ENCODE measurements at places on chromosomes 5 and 9.

DNA sequence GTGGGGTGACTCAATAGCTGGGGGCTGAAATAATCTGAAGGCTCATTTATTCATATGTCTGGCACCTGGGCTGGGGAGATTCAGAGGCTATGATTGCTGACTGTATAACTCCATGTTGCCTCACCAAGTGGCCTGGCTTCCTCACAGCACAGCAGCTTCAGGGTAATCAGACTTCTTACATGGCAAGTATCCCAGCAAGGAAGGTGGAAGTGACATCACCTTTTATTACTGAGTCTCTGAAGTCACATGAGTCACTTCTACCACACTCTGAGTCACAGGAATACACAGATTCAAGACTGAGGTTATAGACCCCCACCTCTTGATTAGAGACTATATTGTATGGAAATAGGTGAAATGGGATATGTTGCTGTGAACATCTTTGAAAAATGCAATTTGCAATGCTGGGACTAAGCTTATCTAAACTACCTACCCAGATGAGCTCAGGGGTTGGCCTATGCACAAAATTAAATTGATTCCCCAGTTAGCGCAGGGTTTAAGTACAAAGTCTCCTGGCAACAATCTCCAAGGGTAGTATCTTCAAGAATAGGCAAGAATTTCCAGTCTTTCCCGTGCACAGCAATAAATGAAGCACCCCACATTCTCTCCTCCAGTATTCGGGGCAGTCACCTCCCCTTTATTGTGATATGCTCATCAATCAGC lies 553.1 kb downstream of the LRRC70 start:
- DNase-seq: no peak

GRCh38 chr9:75170898-75171360 lies 82.6 kb downstream of the OSTF1 start:
- no peak for DNase-seq

GRCh38 chr9:136965771-136966484 lies 11.4 kb upstream of the PTGDS start:
- no peak for DNase-seq

DNA sequence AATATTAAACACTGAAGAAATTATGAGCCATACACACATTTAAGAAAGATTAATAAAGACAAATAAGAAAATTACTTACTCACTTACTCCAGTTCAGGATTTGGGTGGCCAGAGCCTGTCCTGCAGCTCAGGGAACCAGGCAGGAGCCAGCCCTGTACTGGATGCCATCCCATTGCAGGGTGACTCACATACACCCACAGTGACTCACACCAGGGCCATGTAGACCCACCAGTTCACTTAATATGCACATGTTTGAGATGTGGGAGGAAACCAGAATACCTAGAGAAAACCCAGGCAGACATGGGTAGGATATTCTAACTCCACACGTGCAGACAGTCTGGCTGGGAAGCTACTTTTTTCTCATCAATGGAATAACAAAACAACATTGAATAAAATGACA lies 49.6 kb upstream of the ADRB2 start:
- no peak for DNase-seq

- DNase-seq: no peak
Observed at GRCh38 chr5:2493356-2493755, 258.1 kb downstream of the IRX2 start.

GRCh38 chr9:37752642-37753488 lies 740 bp upstream of the TRMT10B start:
- DNase-seq: no peak

DNA sequence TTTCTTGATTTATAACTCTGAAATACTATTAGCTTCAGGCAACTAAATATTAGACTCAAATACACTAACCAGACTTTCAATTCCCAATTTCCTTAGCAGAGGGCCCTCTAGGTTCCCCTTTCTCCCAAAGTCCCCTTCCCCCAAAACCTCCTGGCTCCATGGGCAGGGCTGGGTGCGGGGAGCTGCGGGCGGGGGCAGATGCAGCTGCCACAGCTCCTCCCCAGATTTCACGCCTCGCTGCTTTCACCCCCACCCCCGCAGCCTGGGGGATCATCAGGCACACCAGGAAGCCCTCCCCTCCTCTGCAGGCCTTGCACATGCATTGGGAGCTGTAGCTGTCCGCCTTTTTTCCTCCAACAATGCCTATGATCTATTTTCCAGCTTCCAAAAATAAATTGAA lies 82.8 kb upstream of the SPATA31C2 start:
- no peak for DNase-seq

- DNase-seq: no peak
Observed at GRCh38 chr9:88538311-88539085, 3.5 kb downstream of the NXNL2 start.

- no peak for DNase-seq
Observed at GRCh38 chr5:34554641-34555040, 101.5 kb upstream of the RAI14 start.

DNA sequence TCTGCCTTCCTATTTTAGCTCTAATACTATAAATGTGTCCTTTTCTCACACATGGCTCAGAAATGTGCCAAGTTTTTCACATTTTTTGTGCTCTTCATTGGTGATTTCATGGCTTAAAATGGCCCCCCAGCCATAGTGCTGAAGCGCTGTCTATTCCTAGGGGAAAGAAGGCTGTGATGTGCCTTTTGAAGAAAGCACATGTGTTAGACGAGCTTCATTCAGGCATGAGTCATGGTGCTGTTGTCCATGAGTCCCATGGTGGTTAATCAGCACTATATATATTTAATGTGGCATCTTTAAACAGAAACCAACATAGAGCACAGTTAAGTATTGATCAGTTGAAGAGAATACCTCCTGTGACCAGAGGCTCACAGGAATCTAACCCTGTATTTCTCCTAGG lies 55.8 kb downstream of the PDE8B start:
- no peak for DNase-seq

DNA sequence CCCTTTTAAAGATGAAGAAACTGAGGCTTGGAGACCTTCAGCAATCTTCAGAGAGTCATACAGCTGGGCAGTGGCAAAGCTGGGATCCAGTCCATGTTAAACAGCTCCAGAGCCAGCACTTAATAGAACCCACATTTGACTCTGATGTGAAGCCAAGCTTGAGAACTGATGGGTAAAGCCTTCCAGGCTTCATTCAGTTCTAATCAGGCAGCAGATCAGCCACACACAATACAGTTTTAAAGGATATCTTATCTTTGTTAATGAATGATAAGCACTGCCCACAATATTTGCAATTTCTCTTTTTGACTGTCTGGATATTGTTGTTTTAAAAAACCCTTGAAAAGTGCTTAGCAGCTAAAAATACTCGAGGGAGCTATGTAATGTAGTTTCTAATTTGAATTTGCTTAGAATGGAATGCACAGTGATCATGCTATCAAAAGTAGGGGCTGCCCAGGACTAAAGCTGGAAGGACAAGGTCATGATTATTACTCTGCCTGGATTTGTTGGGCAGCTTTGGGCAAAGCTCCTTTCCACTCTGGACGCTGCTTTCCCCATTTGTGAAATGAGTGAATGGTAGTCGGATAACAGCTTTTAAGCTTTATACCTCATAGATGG lies 31.3 kb upstream of the HTR4 start:
- DNase-seq: no peak

DNA sequence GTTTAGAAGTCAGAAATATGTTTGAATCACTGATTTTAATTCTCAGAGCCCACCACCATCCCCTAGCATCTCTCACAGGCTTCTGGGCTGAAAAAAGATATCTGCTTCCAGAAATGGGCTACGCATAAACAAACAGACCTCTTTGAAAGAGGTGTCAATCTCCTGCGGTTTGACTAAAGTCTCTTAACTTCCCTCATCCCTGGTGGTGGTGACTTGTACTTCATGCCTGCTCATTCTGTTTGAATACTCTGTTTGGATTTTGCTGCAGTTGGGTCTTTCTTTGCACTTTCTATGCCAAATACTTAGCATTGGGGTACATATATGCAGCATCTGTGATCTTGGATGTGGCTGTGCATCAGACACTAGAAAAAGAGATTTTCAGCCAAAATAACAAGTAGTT lies 157.2 kb upstream of the ATP10B start:
- DNase-seq: no peak

DNA sequence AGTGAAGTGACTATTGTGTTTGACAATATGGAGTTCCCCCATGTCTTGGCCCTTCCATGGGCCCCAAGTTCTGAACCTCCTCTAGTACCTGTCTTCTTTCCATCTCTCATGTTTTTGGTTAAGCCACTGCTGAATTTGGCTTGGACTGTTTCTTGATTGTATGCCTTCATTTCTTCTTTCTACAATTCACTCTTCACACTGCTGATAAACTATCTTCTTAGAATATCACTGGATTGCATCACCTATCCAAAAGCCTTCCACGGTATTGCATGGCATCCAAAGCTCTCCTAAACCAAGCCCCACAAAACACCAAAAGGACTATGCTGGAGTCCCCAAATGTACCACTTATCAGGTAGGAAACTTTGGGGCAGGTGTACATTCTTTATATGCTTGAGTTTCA lies 4.3 kb upstream of the POC5 start:
- no peak for DNase-seq

- no peak for DNase-seq
Observed at GRCh38 chr9:68730570-68731235, 25.7 kb downstream of the PIP5K1B start.

DNA sequence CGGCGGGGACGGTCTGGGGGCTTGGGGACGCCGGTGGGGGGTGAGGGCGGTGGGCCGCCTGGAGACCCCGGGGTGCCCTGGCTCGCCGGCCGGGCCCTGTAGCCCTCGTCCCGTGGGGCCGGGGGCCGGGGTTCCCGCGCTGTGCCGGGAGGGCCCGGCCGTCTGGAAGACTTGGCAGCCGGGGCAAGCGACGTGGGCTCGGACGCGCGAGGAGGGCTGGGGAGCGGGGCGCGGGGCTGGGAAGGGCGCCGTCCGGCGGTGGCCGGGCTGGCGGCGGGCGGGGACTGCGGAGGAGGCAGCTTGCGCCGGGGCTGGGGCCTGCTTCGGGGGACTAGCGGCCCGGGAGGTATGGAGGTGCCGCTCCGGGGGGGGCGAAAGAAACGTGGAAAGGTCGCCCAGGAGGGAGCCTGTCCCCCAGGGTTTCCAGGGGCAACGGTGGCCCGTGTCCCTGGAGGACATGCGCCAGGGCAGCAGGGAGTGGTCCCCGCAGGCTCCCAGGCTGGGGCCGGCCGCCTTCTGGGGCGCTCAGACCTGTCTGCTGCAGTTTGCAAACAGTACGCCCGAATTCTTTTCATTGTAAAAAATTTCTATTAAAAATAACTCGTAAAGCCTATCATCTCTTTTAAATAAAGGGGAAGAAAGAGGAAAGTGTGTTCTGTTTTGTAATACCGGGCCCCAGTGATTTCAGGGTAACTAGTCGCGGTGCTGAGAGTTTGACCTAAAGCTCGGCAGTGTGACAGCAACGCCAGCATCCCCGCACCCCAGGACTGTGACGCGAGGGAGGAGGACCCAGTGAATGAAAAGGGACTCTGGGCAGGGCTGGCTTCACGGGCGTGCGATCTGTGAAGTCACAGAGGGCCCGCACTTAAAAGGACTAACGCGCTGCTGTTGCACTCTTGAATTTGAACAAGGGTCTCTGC lies 752 bp upstream of the ANKH start:
- peak; percentile 37 for DNase-seq

DNA sequence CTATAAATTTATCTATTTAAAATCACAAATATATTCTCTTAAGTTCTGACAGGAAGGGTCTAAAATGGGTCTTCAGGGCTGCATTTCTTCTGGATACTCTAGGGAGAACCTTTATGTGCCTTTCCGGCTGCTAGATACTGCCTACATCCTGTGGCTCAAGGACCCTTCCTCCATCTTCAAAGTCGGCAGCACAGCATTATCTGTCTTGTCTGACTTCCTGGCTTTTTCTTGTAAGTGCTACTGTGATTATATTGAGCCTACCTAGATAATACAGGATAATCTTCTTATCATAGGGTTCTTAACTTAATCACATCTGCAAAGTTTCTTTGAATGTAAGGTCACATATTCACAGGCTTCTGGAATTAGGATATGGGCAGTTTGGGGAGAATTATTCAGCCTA lies 943.8 kb upstream of the TYRP1 start:
- no peak for DNase-seq

DNA sequence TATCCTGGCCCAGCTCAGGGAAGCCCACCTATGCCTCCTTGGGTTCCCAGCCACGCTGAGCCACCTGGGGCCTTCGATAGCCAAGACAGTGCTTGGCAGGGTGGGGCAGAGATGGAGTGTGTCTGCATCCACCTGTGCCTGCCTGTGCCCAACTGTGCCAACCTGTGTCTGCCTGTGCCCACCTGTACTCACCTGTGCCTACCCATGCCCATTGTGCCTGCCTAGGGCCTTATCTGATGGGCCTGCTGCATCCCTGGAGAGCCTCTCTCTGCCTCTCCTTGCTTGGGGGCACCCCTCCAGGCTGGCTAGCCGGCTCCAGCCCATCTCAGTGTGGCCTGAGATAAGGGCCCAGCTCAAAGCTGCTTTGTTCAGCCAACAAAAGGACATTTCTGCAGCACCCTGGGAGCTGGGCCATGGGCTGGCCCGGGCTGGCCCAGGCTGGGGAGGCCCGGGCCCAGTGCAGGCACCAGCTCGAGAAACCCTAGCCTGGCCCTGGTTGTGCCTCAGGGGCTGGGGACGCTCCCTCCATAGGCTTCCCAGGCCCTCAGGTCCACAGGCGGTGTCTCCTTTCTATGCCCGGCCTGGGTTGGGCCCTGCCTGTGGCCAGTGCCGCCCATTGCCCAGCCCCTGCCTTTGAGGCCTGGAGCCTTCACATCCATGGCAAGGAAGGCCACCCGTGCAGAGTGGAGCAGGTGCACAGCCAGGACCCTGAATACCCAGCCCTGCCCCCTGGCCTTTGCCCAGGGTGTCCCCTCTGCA lies 37.3 kb upstream of the NOTCH1 start:
- no peak for DNase-seq

DNA sequence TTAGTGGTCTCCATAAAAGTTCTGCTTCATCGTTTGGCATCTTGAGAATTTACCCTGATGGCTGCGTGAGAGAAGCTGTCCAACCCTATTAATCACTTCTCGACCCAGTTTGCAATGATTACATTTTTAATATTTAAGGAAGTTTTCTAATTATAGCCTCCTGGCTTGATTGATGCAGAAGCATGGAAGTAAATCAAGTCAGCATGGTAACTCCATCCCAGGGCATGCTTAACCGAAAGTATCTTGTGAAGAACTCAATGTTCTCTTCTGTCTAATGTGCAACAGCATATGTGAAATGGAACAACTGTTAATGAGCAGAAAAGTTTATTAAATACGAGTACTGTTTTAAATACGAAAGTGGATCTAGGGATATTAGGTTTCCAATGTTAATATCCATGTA lies 278.9 kb upstream of the CD180 start:
- no peak for DNase-seq

DNA sequence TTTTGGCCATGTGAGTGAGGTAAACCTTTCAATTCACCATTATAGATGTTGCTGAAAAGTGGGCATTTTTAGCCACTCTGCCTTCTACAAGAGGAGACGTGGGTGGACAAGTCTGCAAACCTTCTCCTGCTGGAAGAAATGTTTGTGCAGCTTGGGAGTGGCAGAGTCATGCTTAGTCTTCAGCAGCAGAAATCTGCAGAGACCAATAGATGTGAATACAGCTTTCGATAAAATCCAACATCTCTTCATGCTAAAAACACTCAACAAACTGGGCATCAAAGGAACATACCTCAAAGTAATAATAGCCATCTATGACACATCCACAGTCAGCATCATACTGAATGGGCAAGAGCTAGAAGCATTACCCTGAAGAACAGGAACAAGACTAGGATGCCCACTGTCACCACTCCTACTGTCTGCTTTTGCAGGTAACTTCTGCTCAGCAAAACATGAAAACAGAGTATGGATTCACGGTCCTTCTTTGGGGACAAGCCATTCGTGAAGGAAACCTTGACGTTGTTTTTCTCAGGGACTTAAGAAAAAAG lies 91.3 kb downstream of the RALGPS1 start:
- DNase-seq: no peak

GRCh38 chr5:160547061-160547460 lies 125.4 kb downstream of the PTTG1 start:
- DNase-seq: no peak
